Nucleus accumbens (tissue), 56 donors: ENCODE measurements at places on chromosomes 16 and 17.
A peak's percentile ranks its signal among the peaks of the same experiment; 100 is the strongest.

DNA sequence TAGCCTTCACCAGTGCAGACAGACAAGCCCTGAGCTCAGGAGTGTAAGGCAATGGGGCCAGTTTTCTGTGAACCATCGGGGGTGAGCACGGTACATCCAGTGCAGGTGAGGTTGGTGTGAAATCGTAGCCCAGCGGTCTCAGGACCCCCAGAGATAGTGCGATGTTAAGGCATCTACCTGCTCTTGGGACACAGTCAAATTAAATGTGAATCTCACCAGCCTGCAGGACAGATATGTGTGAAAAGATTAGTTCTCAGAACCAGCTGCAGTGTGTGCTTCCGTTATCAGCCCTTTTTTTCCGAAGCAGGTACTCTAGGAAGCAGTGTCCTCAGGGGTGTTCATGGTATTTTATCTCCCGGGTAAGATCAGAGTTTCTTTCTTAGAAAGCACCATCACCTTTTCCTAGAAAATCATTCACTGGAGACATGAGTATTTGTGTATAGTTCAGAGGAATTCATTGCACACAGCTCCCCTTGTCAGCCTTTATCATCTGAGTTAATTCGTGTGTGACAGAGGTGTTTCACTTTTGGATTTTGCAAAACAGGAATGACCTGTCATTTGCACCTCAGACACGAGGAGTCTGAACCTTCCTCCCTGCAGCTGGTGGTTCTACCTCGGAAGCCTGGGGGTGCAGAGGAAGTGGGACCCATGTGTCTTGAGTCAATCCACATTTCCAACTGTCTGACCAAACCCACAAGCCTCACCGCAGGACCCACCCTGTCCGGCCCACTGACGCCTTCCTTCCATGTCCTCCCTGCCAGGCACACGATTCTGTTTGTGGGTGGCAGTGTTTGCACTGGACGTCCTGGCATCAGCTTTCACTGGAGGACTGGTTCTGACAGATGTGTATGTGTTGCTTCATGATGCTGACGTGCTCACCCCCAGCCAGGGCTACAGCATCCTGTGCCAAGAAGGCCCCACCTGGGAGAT, 107.8 kb downstream of the CLEC16A start:
- no peak for DNase-seq

- no peak for DNase-seq
These were observed 22.6 kb upstream of the ITGA3 start for GRCh38 chr17:50033316-50033715.

DNA sequence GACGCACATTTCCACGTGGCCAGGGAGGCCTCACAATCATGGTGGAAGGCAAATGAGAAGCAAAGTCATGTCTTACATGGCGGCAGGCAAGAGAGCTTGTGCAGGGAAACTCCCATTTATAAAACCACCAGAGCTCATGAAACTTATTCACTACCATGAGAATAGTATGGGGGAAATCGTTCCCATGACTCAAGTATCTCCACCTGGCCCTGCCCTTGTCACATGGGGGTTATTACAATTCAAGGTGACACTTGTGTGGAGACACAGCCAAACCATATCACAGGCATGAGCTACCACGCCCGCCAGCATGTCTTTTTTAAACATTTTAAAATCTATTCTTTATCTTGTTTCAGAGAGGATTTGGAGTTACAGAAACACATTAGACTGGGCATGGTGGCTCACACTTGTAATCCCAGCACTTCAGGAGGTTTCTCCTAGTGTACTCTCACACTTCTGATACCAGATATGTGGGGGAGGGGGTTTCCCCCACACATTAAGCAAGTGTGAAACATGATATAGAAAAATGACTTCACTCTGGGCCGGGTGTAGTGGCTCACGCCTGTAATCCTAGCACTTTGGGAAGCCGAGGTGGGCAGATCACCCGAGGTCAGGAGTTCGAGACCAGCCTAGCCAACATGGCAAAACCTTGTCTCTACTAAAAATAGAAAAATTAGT, 5.6 kb upstream of the ATMIN start:
- DNase-seq: no peak

DNA sequence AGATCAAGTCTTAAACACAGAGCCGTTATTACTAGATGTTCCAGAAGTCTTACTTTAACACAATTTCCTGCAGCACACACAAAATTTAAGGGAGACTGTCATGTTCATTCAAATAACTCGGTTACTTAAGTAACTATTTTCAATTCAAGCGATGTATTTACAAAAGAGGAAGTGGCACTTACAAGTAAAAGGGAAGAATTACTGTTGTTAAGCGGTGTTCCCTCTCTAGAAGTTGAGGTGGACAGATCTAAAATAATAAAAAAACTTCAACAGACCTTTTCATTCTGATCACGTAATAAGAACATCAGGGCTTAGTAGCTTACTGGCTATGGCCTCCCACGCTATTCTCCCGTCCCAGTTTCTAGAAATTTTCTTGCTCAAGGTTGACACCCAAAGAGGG, 26.2 kb upstream of the TXNDC11 start:
- no peak for DNase-seq

GRCh38 chr17:27944546-27945332, 51.6 kb upstream of the LYRM9 start:
- no peak for DNase-seq

- DNase-seq: no peak
These were observed 174.6 kb downstream of the TOX3 start for GRCh38 chr16:52372313-52372712.

DNA sequence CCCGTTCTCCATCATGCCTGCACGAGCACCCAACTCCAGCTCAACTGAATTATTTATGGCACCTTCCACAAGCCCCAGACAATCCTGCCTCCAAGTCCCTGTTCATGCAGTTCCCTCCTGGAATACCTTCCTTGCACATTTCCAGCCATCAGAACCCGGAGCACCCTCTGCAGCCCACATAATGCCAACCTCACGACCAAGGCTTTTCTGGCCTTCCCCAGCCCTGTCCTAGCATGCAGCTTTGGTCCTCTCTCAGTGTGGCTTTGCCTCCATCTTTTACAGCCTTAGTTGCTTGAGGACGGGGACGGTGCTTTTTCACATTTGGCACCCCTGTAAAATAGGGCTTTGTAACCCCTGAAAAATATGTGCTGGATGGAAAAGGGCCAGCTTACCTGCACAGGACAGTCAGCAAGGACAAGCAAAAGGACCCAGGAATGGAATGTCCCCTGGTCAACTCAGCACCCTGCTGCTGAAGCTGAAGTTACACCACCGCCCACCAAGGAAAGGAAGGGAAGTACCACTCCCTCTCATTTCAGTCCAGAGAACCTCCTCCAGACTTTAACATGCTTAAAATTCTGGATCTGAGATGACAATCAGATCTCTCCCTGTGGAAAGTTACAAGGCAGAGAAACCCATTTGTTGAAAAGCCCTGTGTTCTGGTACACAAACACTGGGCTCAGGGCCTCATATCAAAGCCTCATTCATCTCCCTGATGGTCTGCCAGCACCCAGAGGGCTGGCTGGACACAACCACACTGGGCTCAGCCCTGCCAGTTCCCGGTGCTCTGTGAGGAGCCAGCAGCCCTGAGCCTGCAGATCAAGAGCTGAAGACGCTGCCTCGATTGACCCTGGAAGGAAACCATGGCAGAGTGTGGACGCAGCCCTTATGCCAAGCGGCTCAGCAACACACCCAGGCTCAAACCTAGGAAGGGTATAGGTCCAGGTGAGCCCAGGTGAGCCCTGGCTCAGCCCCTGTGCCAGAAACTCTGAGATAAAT, 2.9 kb downstream of the SLC39A11 start:
- peak; percentile 58 for DNase-seq

- no peak for DNase-seq
These were observed 17.1 kb downstream of the SPG7 start for GRCh38 chr16:89525146-89525913.

DNA sequence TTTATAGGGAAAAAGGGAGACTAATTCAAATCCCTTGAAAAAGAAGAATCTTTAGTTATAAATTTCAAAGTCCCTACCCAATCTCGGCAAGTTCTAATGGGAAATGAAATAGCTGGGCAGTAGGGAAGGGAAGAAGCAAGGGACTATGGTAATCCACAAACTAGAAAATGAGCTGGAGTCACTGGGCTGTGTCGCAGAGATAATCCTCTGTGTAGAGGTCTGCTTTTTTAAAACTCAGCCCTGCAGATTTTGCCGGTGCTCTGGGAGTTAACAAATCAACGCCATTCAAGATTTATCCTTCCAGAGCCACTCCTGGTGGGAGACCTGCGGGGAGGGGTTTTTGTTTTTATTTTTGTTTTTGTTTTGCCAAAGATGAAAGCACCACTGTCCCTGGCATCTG, 20.8 kb downstream of the SNX11 start:
- DNase-seq: no peak

- no peak for DNase-seq
These were observed 861 bp downstream of the RAB11FIP3 start for GRCh38 chr16:426115-426905.

DNA sequence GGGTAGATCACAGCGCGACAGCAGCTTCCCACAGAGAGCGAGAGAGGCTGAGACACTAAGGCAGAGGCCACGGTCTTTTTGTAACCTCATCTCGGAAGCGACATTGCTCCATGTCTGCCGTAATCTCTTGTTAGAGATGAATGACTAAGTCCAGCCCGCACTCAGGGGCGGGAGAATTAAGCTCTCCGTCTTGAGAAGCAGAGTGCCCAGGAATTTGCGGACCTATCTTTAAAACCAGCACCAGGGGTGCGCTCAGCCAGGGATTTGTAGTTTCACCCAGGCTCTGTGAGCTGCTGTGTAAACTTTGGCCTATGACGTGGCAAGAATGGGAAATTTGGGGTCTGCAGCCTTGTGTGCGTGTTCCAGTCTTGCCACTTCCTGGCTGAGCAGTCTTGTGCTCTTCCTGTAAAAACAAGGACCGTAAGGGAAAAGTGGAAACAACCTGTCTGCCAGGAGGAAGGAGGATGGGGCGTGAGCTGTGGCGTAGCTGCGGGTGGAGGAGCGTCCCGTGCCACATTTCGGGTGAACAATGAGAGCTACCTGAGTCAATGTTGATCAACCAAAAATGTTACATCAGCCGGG, 16.0 kb upstream of the JPH3 start:
- no peak for DNase-seq

DNA sequence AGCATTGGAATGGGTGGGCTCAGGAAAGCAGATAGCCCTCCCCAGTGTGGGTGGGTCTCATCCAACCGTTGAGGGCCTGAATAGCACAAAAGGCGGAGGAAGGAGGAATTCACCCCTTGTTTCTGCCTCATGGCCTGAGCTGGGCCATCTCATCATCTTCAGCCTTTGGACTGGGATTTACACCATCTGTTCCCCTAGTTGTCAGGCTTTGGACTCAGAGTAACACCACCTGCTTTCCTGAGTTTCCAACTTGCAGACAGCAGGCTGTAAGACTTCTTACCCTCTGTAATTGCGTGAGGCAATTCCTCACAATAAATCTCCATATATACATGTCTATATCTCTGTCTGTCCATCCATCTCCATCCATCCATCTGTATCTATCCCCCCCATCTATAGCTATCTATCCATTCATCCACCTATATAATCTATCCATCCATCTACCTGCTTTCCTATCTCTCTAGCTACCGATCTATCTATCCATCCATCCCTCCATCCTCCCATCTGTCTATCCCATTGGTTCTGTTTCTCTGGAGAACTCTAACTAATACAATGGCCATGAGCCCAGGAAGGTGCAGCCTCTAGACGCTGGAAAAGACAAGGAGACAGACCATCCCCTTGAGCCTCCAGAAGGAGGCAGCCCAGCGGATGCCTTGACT, 21.3 kb downstream of the DNAH17 start:
- DNase-seq: no peak

- no peak for DNase-seq
These were observed 70.1 kb downstream of the KCNJ2 start for GRCh38 chr17:70239391-70239826.

DNA sequence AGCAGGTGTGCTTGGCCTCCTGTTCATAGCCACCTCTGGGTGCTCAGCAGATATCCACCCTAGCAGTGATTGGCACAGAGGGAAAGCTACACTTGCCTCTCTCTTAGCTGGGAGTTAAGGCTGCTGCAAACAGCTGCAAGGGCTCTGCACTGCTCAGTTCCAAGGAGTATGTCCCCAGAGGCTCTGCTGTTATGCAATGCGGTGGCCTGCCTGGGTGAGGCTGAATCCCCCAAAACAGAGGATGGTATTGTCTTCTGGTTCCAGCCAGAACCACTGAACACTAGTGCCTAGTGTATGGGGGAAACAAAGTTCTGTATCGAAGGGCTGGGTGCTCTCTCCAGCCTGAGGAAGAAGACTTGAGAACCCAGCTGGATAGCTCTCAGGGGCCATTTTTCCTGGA, 16.8 kb downstream of the TMEM94 start:
- no peak for DNase-seq

- DNase-seq: no peak
These were observed 43.5 kb downstream of the MARF1 start for GRCh38 chr16:15599303-15600070.

GRCh38 chr16:73064212-73064993, 16.5 kb upstream of the ZFHX3 start:
- DNase-seq: no peak

DNA sequence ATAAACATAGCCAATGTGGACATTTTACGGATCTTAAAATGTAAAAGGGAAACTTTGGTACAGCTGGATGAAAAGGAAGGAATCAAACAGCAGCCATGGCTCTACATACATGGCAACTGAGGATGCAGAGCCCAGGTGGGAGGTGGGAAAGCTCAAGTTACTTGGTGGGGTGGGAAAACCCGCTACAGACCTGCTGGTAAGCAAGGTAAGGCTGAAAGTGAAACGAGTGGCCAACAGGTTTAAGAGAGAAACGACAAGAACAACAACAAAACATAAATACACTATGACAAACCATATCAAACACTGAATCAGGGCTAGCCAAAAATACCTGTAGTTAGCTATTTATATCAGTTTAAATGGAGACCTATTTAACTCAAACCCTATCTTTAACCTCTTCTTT, 185.3 kb downstream of the CEP112 start:
- DNase-seq: no peak

GRCh38 chr16:25018972-25019617, 3.9 kb upstream of the ARHGAP17 start:
- no peak for DNase-seq

DNA sequence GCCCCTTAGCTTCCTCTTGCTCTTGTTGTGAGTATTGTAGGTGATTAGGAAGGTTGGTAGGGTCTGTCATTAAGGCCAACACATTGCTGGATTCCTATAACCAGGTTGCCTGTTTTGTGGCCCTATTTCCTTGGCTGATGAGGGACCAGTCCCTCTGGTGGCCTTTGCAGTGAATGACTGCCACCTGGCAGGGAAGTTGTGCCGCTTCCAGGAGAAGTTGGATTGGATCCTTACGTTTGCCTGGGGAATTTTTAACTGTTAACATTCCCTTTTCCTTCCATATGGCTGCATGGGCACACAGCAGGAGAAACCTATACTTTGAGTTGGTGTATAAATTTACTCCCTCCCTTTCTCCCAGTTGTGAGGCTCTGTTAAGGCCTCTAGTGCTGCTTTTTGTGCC, 32.4 kb downstream of the LCMT1 start:
- DNase-seq: no peak

GRCh38 chr16:88453611-88454522, 787 bp downstream of the ZFPM1 start:
- DNase-seq: no peak

- no peak for DNase-seq
These were observed 19.1 kb downstream of the GSPT1 start for GRCh38 chr16:11896486-11897176.

- no peak for DNase-seq
These were observed 1.2 kb upstream of the WIPI1 start for GRCh38 chr17:68458260-68459036.
